ENCODE measurements at places on chromosomes 2 and 18.
A peak's percentile ranks its signal among the peaks of the same experiment; 100 is the strongest.

- DNase-seq: no peak
Observed at GRCh38 chr2:207231106-207231865, 65.5 kb upstream of the KLF7 start.

- DNase-seq: no peak
Observed at GRCh38 chr2:43136011-43136799, 90.2 kb downstream of the ZFP36L2 start.

DNA sequence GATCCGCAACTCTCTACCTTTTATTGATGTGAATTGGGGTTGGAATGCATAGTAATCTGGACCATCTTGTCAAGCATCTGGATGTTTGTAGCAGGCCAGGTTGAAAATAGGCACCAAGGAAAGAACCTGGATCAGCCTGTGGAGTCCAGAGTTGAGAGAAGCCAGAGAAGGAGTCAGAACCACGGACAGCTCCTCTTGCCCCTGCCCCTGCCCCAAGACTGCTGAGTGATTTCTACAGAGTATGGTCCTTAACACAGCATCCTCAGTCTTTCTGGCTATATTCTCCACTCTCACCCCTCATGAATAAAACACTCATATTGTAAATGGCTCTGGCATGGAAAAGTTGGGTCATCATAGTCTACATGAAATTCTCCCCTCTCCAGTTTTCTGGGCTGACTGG lies 154.6 kb downstream of the LOXHD1 start:
- DNase-seq: no peak

- DNase-seq: no peak
Observed at GRCh38 chr2:167451496-167452289, 563.4 kb downstream of the XIRP2 start.

- DNase-seq: no peak
Observed at GRCh38 chr2:206211657-206212255, 52.1 kb downstream of the EEF1B2 start.

DNA sequence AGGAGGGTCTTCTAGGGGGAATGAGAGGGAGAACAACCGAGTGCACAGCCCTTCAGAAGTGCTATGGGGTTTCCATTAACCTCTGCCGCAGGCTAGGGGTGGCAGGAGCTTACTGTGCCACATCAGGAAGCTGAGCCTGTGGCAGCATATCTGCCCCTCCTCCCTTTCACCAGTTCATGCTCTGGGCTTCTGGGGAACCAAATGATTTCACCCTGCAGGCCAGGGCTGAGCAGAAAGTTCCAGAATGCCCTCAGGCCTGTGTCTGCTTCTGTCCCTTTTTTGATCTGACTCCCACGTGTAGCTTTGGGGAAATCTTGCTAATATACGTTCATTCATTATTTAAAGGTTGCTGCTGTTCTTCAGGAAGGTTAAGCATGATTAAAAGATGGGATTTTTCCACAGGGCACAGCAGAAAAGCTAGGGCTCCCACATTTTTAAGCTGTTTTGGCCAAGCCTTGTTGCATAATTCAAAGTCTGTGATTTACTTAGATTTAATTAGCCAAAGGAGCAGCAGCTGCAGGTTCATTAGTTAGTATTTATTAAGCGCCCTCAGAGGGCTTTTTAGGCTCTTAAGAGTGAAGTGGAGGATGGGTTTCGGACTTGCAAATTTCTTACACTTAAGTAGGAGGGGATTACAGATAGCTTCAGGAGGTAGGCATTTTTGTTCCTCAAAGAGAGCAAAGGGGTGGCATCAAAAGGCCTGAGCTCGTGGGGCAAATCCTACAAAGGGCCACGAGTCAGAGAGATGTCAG lies 10.2 kb downstream of the TMEM247 start:
- DNase-seq: no peak

- DNase-seq: no peak
Observed at GRCh38 chr18:50151926-50152325, 43.0 kb downstream of the MYO5B start.

DNA sequence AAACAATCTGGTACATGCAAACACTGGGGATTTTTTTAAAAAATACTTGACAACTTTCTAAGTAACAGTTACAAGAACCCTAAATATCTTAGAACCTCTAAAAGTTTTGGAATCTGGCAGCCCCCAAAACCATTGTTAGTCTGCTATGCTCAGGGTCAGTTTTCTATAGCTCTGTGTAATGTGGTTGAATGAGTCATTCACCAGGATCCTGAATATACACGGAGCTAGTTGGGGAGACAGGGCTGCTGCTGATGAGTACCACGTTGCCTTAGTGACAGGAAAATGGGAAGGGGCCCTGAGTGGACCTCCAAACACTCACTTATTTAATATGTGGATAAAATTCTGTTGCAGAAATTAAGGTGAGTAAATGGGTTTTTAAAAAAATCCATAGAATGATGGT lies 36.9 kb upstream of the TANC1 start:
- no peak for DNase-seq

- no peak for DNase-seq
Observed at GRCh38 chr2:226031647-226032501, 632.4 kb downstream of the NYAP2 start.

- DNase-seq: no peak
Observed at GRCh38 chr2:180553094-180553715, 427.2 kb upstream of the UBE2E3 start.

- no peak for DNase-seq
Observed at GRCh38 chr2:14454202-14454601, 178.3 kb upstream of the LRATD1 start.

DNA sequence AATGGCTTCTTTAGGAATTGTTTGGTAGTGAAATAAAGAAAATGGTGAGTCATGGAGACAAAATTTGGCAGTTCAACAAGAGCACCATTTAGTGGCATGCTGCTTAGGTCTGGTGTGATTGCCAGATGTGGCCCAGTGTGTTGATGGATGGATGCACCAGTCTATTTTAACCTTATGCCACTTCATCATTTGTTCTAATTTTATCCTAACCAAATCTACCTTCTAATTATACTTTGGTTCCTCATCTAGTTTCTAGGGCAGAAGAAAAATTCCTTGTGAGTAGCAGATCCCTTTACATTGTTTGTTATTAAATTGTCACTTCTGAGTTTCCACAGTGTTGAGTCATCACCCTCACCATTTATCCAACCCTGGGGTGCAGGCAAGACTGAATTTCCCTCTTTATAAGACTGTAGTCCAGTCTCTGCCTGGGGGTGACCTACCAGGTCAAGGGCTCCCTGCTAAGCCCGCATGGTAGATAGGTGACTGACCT lies 32.5 kb downstream of the NABP1 start:
- DNase-seq: no peak

GRCh38 chr2:35688309-35688708 lies 667.3 kb upstream of the CRIM1 start:
- no peak for DNase-seq

DNA sequence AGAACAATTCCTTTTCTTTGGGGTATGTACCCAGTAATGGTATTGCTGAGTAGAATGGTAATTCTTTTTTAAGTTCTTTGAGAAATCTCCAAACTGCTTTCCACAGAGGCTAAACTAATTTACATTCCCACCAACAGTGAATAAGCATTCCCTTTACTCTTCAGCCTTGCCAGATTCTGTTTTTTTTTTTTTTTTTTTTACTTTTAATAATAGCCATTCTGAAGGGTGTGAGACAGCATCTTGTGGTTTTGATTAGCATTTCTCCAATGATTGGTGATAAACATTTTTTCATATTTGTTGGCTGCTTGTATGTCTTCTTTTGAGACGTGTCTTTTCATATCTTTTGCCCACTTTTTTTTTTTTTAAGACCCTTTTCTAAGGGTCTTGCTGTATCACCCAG lies 137.4 kb downstream of the RTN4 start:
- no peak for DNase-seq

GRCh38 chr18:48785091-48785614 lies 165.6 kb downstream of the SMAD7 start:
- peak; percentile 28 for DNase-seq

DNA sequence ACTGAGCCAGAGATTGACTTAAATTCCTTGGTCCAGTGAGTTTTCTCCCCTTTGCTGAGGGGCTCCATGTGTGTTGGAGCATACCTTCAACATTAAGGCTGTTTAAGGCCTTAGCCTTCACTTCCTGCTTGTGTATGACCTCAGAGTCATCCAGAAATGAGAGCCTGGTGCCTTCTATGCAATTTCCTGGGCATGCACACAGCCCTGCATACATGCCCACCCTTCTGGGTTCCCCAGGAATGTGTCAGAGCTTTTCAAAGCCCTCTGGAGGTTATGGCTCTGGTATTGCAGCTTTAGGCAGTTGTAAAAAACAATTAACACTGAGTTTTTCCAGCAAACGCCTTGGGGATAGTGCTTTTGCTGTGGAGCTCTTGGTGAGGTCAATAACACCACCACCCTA lies 16.7 kb downstream of the IL1R1 start:
- no peak for DNase-seq

DNA sequence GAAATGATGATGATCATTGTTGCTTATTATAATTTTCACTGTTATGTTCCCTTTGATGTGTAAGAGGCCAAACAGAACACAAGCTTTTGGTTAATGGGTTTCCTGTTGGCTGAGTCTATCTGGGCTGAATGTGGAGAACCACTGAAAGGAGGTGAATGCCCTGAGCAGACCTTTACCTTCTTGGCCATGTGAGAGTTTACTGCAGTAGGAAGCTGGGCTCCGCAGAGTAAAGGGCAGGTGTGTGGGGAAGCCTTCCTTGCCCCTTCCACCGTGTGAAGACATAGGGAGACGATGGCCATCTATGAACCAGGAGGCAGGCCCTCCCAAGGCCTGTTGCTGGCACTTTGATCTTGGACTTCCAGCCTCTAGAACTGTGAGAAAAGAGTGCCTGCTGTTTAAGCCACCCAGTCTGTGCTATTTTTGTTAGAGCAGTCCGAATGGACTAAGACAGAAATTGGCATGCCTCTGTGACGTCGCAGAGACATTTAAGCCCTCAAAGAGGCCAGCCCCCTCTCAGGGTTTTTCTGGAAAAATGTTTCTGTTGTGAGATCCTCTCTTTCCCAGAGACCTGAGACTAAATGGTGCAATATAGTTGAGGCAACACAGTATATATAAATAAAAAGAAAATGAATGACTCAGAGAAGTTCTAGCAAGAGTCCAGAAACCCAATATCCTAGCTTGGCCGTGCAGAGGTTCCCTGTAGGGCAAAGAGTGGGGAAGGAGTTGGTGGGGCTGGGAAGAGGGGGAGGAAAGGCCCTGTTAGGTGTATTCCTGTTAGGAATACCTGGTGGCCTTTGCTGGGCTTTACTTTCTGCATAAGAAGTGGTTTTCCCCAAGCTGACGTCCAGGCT lies 121.9 kb upstream of the LGALSL start:
- no peak for DNase-seq

DNA sequence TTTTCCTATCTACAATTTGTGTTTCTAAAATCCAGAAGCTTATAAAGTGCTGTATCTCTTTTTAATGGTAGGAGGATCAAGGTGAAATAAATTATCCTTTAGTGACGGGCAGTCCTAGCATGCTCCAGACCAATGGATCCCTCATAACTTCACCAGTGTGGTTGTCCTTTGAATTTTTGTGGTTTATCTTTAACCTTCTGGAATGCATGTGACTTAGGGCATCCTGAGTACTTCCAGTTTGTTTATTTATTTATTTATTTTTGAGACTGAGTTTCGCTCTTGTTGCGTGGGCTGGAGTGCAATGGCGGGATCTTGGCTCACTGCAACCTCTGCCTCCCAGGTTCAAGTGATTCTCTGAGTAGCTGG lies 40.4 kb downstream of the NUP35 start:
- DNase-seq: no peak

DNA sequence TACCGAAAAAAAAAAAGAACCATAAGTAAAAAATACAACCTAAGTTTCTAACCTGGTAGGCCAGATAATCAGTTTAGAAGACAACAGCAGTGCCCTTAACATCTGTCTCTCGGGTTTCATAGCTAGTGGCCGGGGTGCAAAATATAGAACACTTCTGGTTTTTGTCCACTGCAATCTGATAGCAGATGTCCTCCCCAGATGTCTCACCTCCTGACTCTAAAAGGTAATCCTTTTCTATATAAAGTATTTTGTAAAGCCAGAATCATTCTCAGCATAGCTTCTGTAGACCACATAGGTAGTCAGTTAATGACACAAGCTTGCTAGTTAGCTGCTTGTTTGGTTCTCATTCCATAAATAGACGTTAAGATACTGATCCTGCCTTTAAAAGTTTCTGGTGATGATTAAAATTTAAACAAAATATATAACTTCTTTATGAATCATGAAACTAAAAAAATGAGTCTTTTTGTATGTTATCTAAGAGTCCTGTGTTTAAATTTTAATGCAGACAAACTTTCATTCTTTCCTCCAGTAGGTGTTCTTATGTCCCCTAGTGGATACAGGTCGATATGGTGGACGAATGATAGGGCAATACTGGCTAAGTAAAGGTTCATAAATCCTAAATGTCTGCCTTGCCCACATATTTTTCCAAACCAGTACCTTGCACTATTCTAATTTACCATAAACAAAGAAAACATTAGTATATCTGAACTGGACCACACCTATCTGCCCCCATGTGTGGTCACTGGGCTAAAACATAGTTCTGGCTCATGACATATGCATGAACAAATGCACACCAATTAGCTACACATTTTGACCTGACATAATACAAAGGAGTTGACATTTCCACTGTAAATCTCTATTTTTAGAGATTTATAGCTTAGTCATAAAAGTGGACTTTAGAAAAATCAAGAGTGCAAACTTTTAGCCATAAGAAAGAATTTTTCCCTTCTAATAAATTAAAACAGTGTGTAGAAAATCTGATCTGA lies 171.0 kb downstream of the SRBD1 start:
- no peak for DNase-seq

DNA sequence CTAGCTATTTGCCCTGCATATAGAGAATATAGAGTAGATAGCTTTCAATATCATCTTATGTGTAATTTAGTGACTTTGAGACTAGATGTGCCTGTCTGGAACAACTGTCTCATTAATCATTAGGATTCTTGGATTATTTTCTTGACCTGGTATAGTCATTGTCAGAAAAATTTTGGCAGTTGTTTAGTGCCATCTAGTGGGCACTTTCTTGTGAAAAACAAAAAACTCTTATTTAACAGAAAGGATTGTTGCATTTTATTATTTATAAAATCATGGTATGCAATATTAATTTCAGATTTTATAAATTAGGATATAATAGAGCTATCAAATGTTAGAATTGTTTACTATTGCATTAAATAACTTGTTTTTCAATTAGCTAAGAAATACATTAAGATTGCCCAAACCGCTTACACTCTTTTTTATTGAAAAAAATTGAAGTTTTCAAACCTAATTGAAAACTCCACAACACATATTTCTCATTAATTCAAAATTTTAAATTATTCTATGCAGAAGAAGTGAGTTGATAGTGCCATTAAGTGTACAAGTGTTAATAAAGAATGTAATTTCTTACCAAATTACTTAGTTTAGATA lies 80.3 kb downstream of the DYNAP start:
- peak; percentile 31 for DNase-seq

- DNase-seq: no peak
Observed at GRCh38 chr2:133062931-133063665, 393.1 kb upstream of the LYPD1 start.

Measured in CD4-positive, alpha-beta T cell treated with Interleukin-12 subunit alpha and Interleukin-12 subunit beta, for 1 hour (primary cell).